ENCODE measurements at places on chromosomes 6 and 20.

- peak; percentile 93 for DNase-seq
These were observed at the start of gene IDH3B for GRCh38 chr20:2663887-2664719. TSS of gene IDH3B (minus strand) at chr20:2664216. CDS start at chr20:2664188, 28 bp downstream.

DNA sequence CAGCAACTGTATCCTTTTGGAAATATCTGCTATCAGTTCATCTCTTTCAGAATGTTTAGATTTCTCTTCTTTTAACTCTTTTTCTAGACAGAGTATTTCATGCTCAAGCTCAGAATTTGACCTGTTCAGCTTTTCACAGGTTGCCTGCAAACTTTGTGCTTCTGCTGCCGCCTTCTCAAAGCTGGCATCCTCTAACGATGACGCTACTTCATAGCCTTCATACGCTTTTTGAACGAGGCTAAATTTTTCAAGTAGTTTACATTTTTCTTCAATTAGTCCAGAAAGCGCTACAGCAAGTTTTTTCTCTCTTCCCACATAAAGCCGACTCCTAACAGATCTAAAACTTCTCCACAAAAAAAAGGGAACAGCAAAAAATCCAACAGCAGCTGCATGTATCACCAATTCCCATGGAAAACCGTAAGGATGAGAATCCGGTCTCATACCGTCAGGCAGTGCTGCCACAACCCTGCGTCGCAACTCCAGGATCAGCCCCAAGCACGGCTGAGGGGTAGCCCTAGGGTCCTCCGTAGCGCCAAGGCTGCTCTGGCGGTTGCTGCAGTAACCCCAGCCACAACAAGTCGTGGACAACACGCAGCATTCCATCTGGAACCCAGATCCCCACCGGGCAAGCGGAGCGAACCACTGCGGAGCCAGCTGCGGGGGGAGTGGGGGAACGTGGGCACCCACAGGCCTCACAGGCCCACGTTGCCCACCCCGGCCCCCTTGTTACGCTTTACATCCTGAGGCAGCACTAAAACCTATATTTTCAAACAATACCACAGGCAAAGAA, 30.6 kb downstream of the DACT2 start:
- no peak for DNase-seq

- DNase-seq, result no peak
These were observed 59.5 kb upstream of the RSPO3 start for GRCh38 chr6:127058936-127059335.

DNA sequence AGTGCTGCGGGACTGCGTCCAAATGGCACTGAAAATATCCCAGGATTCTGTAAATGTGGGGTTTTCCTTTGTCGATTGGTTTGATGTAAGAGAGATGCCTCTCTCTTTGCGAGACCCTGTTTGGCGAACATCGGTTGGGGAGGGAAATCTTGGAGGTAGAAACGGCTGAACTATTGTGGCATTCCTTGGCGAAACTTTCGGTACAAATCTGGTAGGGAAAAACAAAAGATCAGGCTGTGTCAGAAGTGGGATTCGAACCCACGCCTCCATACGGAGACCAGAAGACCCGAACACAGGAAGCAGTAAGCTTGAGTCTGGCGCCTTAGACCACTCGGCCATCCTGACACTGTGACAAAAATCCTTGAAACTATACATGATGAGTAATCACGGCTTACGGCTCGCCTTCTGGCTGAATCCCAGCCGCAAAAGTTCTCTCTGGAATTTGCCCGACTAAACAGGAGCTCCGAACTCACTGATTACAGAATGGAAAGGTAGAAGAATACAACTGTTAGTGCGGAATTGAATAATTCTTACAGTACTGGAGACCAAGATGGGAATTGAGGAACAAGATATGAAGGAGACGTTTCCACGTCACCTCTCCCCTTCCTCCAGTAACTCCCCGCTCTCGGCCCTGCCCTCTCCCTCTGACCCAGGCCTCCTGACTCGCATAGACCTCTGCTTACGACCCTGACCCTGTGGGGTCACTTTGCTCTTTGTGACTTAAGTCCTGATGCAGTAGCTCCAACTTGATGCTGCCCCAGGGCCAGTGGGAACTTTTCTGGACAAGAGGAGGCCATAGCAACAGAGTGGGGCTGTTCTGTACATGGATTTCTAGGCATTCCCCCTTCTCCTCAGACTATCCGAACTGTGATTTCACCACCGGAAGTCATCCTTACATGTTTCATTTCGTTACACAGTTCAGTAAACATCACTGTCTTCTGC, 132.8 kb upstream of the ZNF184 start:
- peak; percentile 89 for DNase-seq

GRCh38 chr20:1964659-1965405, 29.0 kb downstream of the PDYN start:
- no peak for DNase-seq

GRCh38 chr6:6858533-6858982, 249.2 kb upstream of the RREB1 start:
- DNase-seq, result no peak

GRCh38 chr6:159533016-159533415, 160.0 kb downstream of the SOD2 start:
- no peak for DNase-seq

DNA sequence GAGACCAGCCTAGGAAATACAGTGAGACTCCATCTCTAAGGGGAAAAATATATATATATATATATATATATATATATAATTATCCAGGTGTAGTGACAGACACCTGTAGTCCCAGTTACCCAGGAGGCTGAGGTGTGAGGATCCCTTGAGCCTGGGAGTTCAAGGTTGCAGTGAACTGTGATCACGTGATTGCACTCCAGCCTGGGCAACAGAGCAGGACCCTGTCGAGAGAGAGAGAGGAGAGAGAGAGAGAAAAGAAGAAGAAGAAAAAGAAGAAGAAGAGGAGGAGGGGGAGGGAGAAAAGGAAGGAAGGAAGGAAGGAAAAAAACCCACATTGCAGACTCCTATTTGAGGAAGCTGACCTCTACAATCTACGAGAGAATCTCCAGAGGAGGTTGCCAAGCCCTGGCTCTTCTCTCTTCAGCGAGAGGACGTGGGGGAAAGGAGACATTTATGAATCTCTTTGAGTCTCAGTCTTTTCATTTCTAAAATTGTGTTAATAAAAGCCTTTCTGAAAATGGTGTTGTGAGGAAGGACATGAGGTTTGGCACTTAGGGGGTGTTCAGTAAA, 49.7 kb downstream of the COL11A2 start:
- no peak for DNase-seq

GRCh38 chr6:150213301-150213700, 70.5 kb downstream of the PPP1R14C start:
- DNase-seq, result no peak

Data from fibroblast of mammary gland (primary cell).